ENCODE measurements at places on chromosomes 7 and 10. TPM values are rescaled to one million over a fixed set of nuclear protein-coding genes. Genes with fewer than 3 reads are reported as not detected.

The SLC26A3 gene
- not detected for total RNA-seq

The FEZF1 gene
- not detected for total RNA-seq

The KIF11 gene
- total RNA-seq, result 87.0 TPM

The ATE1 gene
- 26.0 TPM for total RNA-seq

The GNGT1 gene
- total RNA-seq, result not detected

The BTBD16 gene
- total RNA-seq, result not detected

All from activated CD8-positive, alpha-beta T cell treated with anti-CD3 and anti-CD28 coated beads, Interleukin-2, amount 10 ng/mL, durations not matched to agents 7 days and 5 days (primary cell).